BJ (cell line): ENCODE measurements at places on chromosomes 11 and 22.

DNA sequence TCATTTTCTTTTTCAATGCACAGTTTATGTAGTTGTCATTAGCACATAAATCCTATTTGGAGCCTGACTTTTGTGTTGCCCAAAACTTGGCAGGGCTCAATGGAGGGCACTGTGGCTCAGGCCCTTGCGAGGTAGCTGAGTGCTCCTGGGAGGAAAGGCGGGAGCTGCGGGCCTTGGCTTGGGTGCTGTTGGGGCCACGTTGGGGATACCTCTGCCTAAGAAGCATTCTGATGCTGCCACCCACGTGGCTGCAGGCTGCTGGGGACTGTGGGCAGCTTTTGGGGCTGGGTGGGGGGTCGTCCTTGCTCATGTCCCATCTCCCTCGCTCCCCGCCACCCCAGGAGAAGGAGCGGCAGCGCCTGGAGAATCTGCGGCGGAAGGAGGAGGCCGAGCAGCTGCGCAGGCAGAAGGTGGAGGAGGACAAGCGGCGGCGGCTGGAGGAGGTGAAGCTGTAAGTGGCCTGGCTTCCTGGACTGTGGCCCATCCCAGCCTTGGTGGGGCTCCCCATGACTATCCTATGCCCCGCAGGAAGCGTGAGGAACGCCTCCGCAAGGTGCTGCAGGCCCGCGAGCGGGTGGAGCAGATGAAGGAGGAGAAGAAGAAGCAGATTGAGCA is 20.9 kb downstream of the INCENP start:
- DNase-seq: no peak

DNA sequence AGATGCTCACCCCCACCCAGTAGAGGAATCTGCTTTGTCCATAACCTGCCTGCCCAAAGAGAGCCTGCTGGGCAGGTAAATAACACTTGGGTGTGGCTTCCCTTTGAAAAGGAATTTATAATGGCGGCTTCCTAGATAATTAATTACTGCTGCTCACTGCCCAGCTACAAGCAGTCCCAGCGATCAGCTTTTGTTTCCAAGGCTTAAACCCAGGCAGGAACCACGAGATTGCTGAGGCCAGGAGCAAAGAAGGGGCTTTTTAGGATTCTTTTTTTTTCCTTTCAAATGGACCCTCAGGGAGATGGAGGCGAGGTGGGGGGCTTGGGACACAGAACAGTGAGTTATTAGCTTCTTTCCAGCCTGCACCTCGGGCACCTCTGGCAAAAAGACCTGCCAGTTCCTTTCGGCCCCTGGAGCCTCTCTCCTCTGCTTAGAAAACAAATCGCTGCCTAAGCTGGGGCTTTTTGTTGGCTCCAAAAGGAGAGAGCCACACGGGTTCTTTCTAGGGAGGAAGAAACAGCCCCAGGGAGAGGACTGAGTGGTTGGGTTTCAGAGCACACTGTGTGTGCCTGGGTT is 107.2 kb downstream of the TSPAN18 start:
- DNase-seq: no peak

DNA sequence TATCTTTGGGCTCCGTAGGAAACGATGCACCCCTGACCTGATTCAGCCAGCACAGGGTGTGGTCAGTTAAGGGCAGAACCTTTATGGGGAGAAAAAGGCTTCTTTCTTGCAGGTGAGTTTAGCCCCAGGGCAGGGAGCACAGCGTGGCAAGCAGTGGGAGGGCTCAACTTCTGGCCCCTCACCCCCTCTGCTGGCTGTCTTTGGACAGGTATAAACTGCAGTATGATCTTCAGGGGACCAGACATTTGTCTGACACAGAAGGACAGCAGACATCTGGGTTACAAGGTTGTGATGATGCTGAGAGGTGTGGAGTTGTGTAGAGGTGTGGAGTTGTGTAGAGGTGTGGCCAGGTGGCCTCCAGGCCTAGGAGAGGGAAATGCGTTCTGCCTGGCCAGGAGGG is 324.0 kb upstream of the PLET1 start:
- DNase-seq: no peak

DNA sequence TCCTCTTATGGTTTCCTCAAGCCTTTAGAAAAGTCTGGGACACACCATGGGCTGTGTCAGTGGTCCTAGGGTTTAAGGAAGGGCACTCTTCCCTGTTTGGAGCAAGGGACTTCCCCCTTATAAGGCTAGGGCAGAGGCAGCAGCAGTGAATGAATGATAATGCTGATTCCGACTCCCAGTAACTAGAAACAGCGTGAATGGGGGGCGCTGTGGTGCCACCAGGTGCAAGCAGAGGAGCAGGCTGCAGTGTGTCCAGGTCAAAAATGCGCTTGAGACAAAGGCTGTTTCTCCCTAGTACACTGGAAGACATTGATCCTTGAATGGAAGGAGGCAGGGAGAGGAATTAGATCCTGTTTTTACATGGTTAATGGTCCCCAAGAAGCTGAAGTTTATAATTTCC is 11.6 kb upstream of the RIC3 start:
- DNase-seq: no peak

DNA sequence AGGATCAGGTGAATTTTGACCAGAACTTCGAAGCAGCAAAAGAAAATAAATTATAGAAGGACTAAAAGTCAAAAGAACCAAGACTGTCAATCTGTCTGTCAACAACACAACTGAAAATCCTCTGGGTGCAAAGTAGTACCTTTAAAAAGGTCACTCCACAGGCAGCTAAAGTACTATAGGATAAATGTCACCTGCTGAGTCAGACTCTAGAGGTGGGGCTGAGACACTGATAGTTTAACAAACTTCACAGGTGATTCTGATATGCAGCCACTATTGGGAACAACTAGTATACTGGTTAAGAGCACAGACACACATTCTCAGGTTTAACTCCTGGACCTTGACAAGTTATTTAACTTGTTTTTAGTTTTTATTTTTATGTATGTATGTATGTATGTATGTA is 107.3 kb downstream of the FCHSD2 start:
- no peak for DNase-seq

GRCh38 chr11:19951558-19952115 is 208.6 kb downstream of the DBX1 start:
- DNase-seq: no peak

- no peak for DNase-seq
Observed at GRCh38 chr11:35420371-35420770, 1.0 kb upstream of the SLC1A2 start.

DNA sequence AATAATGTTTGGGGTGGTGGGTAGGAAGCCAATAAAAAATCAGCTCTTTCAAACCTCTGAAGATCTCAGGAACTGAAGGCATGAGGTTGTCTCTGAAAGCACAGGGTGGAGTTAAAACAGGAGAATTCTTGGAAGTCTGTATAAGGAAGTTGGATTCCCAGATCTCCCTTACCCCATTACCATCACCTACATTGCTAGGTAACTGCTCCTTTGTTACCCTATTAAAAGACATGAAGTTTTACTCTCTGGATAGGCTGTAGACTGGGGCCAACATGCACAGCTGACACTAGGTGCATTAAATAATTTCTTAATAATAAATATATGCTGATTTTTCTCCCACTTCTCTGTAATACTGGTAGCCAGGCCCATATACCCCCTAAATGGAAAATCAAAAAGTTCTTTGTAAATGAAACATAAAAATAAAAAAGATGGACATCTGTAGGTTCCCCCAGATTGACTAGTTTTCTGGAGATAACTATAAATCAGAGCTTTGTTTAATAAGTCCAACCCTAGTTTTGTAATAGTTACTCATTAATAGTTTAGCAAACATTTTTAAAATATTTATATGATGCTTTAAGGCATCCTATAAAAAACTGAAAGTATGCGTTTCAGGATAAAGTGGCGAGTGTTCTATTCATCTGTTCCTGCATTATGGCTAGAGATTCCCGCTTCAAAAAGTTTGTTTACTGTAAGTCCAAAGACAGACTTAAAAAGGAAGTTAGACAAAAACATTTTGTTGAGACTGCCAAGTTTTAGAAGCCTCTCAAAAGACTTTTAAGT is 63.8 kb downstream of the KIF18A start:
- DNase-seq: no peak

DNA sequence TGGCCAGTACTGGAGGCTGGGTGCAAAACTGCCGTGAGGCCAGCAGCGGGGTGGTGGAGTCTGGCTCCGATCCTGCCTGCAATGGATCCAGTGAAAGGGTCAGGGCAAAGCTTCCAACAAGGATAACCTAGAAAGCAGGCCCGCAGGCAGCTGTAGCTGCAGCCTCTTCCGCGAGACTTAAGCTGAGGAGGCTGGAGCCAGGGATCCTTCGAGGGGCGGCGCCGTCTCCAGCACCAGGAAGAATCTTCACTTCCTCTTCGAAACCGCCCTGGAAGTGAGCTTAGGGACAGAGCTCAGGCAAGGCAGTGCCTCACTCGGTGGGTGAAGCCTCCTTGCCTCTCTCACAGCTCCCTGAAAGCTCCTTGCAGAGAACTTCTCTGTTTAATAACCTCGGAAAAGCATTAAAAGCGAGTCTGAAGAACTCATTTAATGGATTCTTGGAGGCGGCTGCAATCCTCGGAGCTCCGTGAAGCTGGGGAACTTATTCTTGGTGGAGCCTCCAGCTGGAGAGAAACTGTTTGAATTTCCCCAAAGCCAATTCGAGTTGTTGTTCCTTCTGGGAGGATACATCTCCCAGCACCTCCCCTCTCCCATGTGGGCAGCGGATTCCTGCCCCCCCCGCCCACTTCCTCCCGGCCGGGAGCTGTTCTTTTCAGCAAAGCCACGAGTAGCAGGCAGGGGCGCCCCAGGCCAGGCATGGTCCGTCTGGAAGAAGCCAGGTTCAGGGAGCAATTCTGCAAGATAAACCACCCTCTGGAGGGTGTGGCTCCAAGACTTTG is 169.9 kb downstream of the CTTN start:
- DNase-seq: no peak

GRCh38 chr22:43851058-43851978 is 11.0 kb downstream of the SULT4A1 start:
- DNase-seq: no peak

GRCh38 chr22:29883775-29884097 is 762 bp downstream of the MTMR3 start:
- no peak for DNase-seq

DNA sequence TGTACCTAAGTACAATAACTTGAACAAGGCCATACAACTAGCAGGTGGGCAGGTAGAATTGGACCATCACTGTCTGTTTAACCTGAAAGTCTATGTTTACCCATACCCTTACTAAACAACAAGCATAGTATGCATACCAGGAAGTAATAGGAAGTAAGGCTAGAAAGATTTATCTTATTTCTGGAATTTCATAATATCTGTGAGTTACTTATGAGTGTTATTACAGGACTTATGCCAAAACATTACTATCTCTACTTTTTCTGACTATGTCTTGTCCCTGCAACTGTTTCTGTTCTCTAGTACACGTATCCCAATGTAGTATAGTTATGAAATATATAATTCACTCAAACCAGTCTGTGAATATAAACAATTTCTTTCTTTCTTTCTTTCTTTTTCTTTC is 1400.8 kb upstream of the TENM4 start:
- no peak for DNase-seq

DNA sequence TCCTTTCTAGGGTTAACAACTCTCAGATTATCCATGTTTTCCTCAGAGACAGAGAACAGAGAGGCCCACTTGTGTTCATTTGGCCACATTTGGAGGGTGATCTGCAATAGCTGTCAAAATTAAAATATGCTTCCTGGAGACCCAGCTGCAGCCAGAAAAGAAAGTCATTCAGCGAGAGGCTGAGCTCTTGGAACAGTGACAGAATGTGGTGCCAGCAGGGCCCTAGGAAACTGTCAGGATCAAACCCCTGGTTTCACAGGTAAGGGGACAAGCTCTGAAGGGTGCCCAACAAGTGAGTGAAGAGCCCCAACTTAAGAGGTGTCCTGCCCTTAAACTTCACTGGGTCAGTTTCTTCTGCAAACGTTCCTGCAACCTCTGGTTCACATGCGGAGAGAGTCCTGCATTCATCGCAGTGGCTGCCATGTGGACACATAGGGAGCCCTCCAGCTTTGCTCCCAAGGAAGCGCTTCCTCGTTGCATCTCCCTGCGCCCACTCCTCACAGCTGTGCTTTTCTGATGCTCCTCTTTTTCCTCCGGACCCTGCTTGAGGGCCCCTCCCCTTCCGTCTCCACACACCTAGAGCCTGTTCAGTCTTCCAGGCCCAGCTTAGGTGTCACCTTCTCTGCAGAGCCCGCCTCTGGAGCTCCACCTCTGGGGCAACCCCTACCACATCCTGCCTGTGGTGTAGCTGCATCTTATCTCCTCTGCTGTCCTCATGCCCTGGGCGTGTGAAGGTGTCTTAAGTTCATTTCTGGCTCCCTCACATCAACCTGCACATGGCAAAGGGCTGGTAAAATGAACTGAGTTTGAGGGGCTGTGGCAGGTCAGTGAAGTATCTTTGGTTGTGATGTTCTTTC is 3.9 kb downstream of the UCP3 start:
- DNase-seq: no peak

- DNase-seq: no peak
Observed at GRCh38 chr22:38685761-38686160, 4.0 kb downstream of the TOMM22 start.

- DNase-seq: no peak
Observed at GRCh38 chr22:46245511-46245910, 4.6 kb downstream of the CDPF1 start.

DNA sequence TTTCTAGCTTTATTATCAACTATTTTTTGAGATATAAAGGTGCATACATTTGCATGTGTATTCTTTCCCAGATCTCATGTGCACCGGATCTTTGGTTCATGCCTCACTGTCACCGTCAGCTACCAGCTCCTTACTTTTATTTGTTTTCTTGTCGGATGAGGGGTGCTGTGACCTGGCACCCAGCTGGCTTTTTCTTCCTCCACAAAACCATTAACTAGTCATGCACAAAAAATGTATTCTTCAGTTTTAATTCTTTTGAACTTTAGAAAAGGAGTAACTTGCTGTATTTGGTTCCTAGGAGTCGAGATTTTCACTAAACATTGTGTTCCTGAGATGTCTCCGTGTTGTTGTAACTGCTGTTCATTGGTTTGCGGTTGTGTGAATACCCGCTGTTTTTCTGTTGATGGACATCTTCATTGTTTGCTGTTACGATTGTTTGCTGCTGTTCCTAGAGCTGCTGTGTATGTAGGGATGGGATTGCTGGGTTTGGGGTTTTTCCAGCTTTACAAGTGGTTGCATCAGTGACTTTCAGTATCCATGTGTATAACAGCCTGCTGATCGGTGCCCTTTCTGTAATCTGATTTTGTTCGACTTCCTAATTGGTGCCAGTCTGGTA is 39.4 kb downstream of the MOV10L1 start:
- no peak for DNase-seq
